Ovary (tissue), 10 donors: ENCODE measurements at places on chromosomes 7 and 10. TPM values are rescaled to one million over a fixed set of nuclear protein-coding genes. Genes with fewer than 3 reads are reported as not detected.

The MYPN gene
- total RNA-seq = not detected

The HMX3 gene
- not detected for total RNA-seq

The CNNM1 gene
- total RNA-seq = 3.9 TPM

The OPN4 gene
- not detected for total RNA-seq

The SNCG gene
- 15.4 TPM for total RNA-seq

The HOXA3 gene
- total RNA-seq = 1.0 TPM

The TMUB1 gene
- total RNA-seq = 40.3 TPM

The GPR15LG gene
- not detected for total RNA-seq

The PSMA2 gene
- total RNA-seq = 53.7 TPM

The ERVW-1 gene
- total RNA-seq = not detected

The GPER1 gene
- total RNA-seq = 0.48 TPM

The SH2D4B gene
- not detected for total RNA-seq

The TAS2R4 gene
- 1.3 TPM for total RNA-seq

The WNT8B gene
- not detected for total RNA-seq

GRCh38 chr7:25864511-25864910, 287.5 kb upstream of the NFE2L3 start:
- no peak for DNase-seq
- H3K27ac ChIP-seq = no peak overlapping the region
- H3K36me3 ChIP-seq = no peaks in the 10 kb centered on the region
- H3K4me1 ChIP-seq = peaks cover 2% of the 10 kb centered on the region

GRCh38 chr7:150451833-150452461, 1.5 kb downstream of the GIMAP8 start:
- no peak for DNase-seq
- no peak overlapping the region for H3K27ac ChIP-seq
- no peaks in the 10 kb centered on the region for H3K27me3 ChIP-seq
- peak overlapping the region; percentile 0 for H3K4me3 ChIP-seq

DNA sequence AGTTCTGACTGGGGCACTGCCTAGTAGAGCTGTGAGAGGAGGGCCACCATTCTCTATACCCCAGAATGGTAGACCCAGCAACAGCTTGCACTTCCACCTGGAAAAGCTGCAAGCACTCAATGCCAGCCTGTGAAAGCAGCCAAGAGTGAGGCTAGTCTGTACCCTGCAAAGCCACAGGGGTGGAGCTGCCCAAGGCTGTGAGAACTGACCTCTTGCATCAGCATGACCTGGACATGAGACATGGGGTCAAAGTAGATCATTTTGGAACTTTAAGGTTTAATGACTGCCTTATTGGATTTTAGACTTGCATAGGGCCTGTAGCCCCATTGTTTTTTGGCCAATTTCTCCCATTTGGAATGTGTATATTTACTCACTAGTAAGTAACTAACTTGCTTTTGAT, 206.3 kb downstream of the TPK1 start:
- H3K27me3 ChIP-seq = no peaks in the 10 kb centered on the region
- no peak overlapping the region for H3K4me3 ChIP-seq
- no peak for DNase-seq
- no peaks in the 10 kb centered on the region for H3K36me3 ChIP-seq
- no peaks in the 10 kb centered on the region for H3K4me1 ChIP-seq
- no peak overlapping the region for H3K27ac ChIP-seq

DNA sequence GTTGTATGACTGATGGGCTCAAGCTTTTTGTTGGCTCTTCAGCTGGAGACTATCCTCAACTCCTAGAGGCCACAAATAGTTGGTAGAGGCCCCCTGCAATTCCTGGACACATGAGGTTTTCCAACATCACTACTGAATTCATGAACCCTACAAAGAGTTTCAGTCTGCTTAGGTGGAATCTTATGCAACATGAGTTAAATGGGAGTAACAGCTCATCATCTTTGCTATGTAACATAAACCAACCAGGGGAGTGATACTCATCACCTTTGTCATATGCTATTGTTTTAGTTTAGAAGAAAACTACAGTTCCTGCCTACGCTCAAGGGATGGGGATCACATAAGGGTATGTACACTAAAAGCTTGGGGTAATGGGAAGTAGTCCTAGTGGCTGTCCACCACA, 729.4 kb downstream of the SORCS1 start:
- no peak overlapping the region for H3K27ac ChIP-seq
- H3K27me3 ChIP-seq = no peaks in the 10 kb centered on the region
- H3K36me3 ChIP-seq = no peaks in the 10 kb centered on the region
- DNase-seq = no peak
- H3K4me1 ChIP-seq = no peaks in the 10 kb centered on the region

- no peaks in the 10 kb centered on the region for H3K36me3 ChIP-seq
- peaks cover 5% of the 10 kb centered on the region for H3K27me3 ChIP-seq
- no peak within 1 kb of the TSS for H3K4me3 ChIP-seq
These were observed at the start of gene PAX2 for GRCh38 chr10:100744987-100745881. Gene PAX2 (plus strand): TSS chr10:100745582. CDS start chr10:100746261, 679 bp downstream.

- H3K4me1 ChIP-seq = peaks cover 23% of the 10 kb centered on the region
- no peak for DNase-seq
- no peaks in the 10 kb centered on the region for H3K27me3 ChIP-seq
- no peak overlapping the region for H3K4me3 ChIP-seq
These were observed 83.3 kb upstream of the PPIF start for GRCh38 chr10:79263939-79264338.

GRCh38 chr7:41881331-41882130, 178.6 kb upstream of the INHBA start:
- H3K27ac ChIP-seq = no peak overlapping the region
- H3K4me3 ChIP-seq = no peak overlapping the region
- no peak for DNase-seq
- H3K36me3 ChIP-seq = no peaks in the 10 kb centered on the region
- peaks cover 10% of the 10 kb centered on the region for H3K4me1 ChIP-seq
- H3K27me3 ChIP-seq = no peaks in the 10 kb centered on the region

DNA sequence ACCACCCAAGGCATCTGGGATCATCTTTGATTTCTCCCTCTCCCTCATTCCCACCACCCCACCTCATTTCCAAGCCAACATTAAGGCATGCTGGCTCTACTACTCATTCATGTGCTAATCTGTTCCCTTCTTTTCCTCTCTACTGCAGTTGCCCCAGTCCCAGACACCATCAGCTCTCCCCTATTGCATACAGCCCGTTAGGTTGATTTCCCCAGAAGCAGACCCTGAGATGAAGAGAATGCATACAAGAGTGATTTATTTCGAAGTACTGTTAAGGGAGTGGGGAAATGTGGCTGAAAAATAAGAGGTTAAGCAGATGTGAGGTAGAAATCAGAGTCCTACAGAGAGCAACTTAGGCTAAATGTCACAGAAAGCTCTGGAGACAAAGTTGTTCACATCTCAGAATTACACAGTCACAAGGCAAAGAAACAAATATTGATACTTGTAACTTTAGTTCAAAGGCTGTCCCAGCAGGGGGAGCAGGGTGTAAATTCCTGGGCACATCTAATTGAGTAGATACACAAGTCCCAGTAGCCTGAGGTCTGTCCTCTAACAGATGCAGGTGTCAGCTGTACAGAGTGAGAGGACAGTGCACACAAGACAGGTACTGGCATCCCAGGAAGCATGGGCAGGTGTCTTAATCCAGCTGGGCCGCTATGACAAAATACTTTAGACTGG, 20.9 kb downstream of the AKR1D1 start:
- no peaks in the 10 kb centered on the region for H3K4me1 ChIP-seq
- no peaks in the 10 kb centered on the region for H3K27me3 ChIP-seq
- DNase-seq = no peak
- no peak overlapping the region for H3K4me3 ChIP-seq

GRCh38 chr10:43946445-43946844, 297.8 kb upstream of the ZNF32 start:
- no peaks in the 10 kb centered on the region for H3K4me1 ChIP-seq
- no peaks in the 10 kb centered on the region for H3K27me3 ChIP-seq
- H3K36me3 ChIP-seq = no peaks in the 10 kb centered on the region
- no peak overlapping the region for H3K27ac ChIP-seq

DNA sequence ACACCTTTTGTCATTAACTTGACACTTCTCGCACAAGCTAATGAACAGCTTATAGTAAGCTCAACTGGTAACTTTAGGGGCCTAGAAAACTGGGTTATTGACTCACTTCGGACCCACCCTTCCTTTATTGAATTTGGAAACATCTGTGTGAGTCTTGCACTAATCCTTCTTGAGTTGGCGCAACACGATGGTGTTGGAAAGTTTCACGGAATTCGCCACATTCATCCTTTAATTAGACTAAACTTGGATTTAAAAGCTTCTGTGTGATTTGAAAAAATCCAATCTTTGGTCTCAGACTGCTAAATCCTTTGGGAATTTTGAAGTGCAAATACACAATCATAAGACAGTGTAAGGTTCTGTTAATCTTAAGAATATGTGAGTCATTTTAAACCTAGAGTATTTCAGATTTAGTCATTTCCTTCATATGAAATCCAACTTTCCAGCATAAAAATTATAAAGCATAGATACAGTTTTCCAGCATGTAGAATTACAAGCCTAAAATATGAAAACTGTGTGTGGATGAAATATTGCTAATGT, 15.1 kb downstream of the FZD8 start:
- H3K27me3 ChIP-seq = no peaks in the 10 kb centered on the region
- no peaks in the 10 kb centered on the region for H3K36me3 ChIP-seq
- no peak for DNase-seq
- no peak overlapping the region for H3K4me3 ChIP-seq

DNA sequence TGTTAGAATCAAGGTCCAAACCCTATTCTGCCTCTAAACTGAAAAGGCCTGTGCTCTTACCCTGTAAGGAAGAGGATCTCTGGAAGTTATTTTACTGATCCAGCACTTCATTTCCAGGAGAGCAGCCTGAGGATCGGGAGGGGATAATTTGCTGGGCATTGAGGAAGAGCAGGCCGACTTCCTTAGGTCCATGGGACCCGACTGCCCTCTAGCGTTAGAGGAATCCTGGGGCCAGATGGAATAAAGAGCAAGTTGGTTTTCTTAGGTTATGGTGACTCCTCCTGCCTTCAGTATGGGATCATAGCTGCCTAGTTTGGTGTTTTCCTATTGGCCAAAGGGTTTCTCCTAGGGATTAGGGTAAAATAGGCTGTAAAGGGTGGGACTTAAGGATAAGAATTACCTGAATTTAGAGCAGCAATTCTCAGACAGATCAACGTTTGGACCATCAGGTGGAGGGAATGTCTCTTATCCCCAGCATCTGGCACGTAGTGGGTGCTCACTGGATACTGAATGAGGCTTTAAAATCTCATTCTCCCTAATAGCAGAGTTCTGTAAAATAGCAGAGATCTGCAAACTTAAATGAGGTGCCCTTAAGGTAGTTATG, 40.0 kb upstream of the SORBS1 start:
- H3K27me3 ChIP-seq = no peaks in the 10 kb centered on the region
- DNase-seq = peak; percentile 71
- H3K36me3 ChIP-seq = no peaks in the 10 kb centered on the region
- no peaks in the 10 kb centered on the region for H3K4me1 ChIP-seq

DNA sequence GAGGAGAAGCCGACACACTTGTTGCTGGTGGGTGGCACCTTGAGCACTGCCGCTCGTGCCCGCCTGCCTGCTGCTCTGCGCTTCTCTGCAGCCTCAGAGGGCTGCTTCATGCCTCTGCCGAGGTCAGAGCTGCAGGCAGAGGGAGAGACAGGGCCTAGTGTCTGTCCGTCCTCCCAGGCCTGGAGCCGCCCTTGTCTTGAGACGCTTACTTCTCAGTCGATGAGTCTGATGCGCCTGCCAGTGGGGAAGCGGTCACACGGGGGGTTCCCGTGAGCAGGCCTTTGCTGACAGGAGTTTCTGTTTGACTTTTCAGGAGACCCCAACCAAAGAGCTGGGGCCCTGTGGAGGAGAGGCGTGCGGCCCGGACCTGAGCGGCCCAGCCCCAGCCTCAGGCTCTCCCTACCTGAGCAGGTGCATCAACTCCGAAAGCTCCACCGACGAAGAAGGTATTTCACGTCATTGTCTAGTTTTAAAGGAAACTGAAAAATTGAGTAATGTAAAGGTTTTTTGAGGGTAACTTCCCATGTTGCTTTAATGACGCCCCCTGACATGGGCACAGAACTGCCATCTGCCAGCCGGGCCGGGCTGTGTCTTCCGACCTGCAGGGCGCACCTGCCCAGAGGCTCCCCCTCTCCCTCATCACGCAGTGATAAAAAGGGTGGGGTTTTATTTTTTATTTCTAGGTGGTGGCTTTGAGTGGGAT, 7.8 kb upstream of the BHLHA15 start:
- H3K4me1 ChIP-seq = no peaks in the 10 kb centered on the region
- H3K4me3 ChIP-seq = no peak overlapping the region
- DNase-seq = no peak
- no peak overlapping the region for H3K27ac ChIP-seq
- no peaks in the 10 kb centered on the region for H3K36me3 ChIP-seq

- no peaks in the 10 kb centered on the region for H3K36me3 ChIP-seq
- DNase-seq = no peak
- H3K27ac ChIP-seq = no peak overlapping the region
- no peaks in the 10 kb centered on the region for H3K27me3 ChIP-seq
- H3K4me1 ChIP-seq = no peaks in the 10 kb centered on the region
These were observed 47.0 kb upstream of the CDK1 start for GRCh38 chr10:60731134-60731885.

DNA sequence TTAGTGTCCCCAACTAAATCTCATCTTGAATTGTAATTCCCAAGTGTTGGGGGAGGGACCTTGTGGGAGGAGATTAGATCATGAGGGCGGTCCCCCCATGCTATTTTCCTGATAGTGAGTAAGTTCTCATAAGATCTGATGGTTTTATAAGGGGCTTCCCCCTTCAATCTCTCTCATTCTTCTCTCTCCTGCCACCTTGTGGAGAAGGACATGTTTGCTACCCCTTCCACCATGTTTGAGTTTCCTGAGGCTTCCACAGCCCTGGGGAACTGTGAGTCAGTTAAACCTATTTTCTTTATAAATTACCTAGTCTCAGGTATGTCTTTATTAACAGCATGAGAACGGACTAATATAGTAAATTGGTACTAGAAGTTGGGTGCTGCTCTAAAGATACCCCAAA, 365.6 kb downstream of the ANKRD7 start:
- no peaks in the 10 kb centered on the region for H3K27me3 ChIP-seq
- H3K4me1 ChIP-seq = no peaks in the 10 kb centered on the region
- H3K4me3 ChIP-seq = no peak overlapping the region
- H3K36me3 ChIP-seq = no peaks in the 10 kb centered on the region
- DNase-seq = no peak

- peaks cover 6% of the 10 kb centered on the region for H3K4me1 ChIP-seq
- no peak overlapping the region for H3K27ac ChIP-seq
- no peaks in the 10 kb centered on the region for H3K36me3 ChIP-seq
- no peak for DNase-seq
These were observed 85.9 kb downstream of the CD36 start for GRCh38 chr7:80724249-80724871.

GRCh38 chr7:103894656-103895596, 94.5 kb downstream of the RELN start:
- H3K27me3 ChIP-seq = no peaks in the 10 kb centered on the region
- no peak overlapping the region for H3K4me3 ChIP-seq
- H3K4me1 ChIP-seq = no peaks in the 10 kb centered on the region
- no peaks in the 10 kb centered on the region for H3K36me3 ChIP-seq
- no peak overlapping the region for H3K27ac ChIP-seq
- DNase-seq = no peak

GRCh38 chr7:122637784-122638183, 61.1 kb downstream of the RNF133 start:
- no peak overlapping the region for H3K27ac ChIP-seq
- no peaks in the 10 kb centered on the region for H3K36me3 ChIP-seq
- no peaks in the 10 kb centered on the region for H3K27me3 ChIP-seq
- no peaks in the 10 kb centered on the region for H3K4me1 ChIP-seq
- no peak for DNase-seq

GRCh38 chr10:20897146-20897825, at the start of gene NEBL:
Gene NEBL (minus strand): TSS chr10:20897311. CDS start chr10:20897205, 106 bp downstream.
- no peak for DNase-seq
- H3K4me1 ChIP-seq = no peaks in the 10 kb centered on the region
- no peaks in the 10 kb centered on the region for H3K36me3 ChIP-seq
- no peaks in the 10 kb centered on the region for H3K27me3 ChIP-seq
- no peak within 1 kb of the TSS for H3K4me3 ChIP-seq

GRCh38 chr7:25006276-25006675, 26.3 kb upstream of the OSBPL3 start:
- no peak overlapping the region for H3K4me3 ChIP-seq
- DNase-seq = no peak
- H3K27ac ChIP-seq = no peak overlapping the region
- no peaks in the 10 kb centered on the region for H3K4me1 ChIP-seq
- H3K27me3 ChIP-seq = no peaks in the 10 kb centered on the region
